ENCODE measurements at places on chromosomes 6 and 20.

- DNase-seq, result no peak
These were observed 27.9 kb upstream of the SPDEF start for GRCh38 chr6:34583861-34584604.

GRCh38 chr6:151847064-151847463 is 39.6 kb downstream of the ESR1 start:
- DNase-seq, result no peak

DNA sequence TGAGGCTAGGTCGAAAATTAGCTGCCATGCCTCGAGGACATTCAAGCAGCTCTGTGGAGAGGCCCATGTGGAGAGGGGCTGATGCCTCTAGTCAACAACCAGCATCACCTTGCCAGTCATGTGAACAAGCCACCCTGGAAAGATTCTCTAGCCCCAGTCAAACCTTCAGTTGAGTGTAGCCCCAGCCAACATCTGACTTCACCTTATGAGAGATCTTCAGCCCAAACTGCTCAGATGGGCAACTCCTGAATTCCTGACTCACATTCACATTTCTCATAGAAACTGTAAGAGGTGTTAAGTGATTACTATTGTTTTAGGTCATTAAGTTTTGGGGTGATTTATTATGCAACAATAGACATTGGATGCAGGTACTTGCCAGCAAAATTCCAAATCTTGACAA is 44.9 kb downstream of the GJA10 start:
- no peak for DNase-seq

- DNase-seq, result no peak
These were observed 1081.7 kb downstream of the KIF16B start for GRCh38 chr20:15491575-15491974.

DNA sequence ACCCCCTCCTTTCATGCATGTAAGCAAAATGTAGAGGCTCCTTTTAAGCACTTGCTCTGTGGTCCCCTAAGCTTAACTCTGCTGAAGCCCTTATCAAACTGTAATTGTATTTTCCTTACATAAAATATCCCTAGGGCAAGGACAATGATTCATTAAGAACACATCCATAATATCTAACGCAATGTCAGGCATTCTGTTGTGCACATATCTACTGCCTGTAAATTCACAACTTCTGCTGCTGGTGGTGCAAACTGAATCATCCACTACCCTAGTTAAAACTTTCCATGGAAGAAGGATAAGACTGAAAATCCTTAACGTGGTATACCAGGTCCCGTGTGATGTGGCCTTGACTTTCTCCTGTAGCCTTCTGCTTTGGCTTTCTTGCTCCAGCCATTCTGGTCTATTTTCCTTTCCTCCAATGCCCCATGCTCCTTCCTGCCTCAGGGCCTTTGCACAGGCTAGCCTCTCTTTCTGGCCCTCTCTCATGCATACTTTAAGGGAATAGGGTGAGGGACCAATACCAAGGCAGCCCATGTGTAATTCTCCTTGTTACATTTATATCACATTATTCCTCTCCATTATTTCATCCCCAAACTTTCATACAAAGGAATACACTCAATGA is 113.6 kb upstream of the ZFP64 start:
- no peak for DNase-seq

- no peak for DNase-seq
These were observed 278.1 kb upstream of the SYNCRIP start for GRCh38 chr6:85920782-85921181.

DNA sequence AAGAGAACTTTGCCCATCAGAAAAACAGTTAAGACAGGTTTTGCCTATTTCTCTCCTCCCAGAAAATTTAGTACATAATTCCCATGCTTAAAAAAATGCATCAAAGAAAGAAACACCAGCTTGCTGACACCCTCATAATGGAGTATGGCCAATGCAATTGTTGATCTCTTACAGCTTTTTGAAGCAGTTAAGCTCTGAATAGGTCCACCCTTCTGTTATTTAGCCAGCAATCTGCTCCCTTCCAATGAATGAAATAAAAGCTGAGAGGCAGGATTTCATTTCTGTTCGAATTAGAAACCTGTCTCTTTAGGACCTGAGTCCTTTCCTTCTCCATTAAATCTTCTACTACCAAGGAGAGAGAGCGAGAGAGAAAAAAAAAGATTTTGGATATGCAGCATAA is 288.7 kb downstream of the RNF144B start:
- no peak for DNase-seq

- no peak for DNase-seq
These were observed 45.8 kb downstream of the AGPAT4 start for GRCh38 chr6:161228096-161228495.

DNA sequence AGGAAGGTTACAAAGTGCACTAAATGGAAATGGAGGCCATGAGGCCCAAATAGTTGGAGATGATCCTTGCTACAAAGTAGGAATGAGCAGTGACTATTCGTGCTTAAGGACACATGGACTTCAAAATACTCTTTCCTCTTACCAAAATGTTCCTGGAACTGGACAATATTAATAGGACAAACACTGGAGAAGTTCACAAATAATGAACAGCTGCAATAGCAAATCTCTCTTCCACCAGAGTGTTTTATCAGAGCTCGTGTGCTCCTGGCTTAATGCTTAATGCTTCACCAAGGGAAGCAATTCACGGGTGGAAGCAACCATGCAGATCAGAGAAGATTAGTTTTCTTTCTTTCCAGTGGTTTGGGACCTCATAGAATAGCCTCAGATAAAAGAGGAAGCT is 435.4 kb downstream of the BCKDHB start:
- no peak for DNase-seq

- DNase-seq, result no peak
These were observed 638.0 kb downstream of the DHX35 start for GRCh38 chr20:39600156-39600555.

GRCh38 chr6:159045801-159046200 is 1.0 kb upstream of the TAGAP start:
- DNase-seq, result no peak

GRCh38 chr6:79635232-79635543 is 4.1 kb downstream of the SH3BGRL2 start:
- DNase-seq, result no peak

- no peak for DNase-seq
These were observed 84.2 kb upstream of the ARG1 start for GRCh38 chr6:131488780-131489179.

- DNase-seq, result no peak
These were observed 12.9 kb upstream of the SLC9A8 start for GRCh38 chr20:49799698-49800097.

DNA sequence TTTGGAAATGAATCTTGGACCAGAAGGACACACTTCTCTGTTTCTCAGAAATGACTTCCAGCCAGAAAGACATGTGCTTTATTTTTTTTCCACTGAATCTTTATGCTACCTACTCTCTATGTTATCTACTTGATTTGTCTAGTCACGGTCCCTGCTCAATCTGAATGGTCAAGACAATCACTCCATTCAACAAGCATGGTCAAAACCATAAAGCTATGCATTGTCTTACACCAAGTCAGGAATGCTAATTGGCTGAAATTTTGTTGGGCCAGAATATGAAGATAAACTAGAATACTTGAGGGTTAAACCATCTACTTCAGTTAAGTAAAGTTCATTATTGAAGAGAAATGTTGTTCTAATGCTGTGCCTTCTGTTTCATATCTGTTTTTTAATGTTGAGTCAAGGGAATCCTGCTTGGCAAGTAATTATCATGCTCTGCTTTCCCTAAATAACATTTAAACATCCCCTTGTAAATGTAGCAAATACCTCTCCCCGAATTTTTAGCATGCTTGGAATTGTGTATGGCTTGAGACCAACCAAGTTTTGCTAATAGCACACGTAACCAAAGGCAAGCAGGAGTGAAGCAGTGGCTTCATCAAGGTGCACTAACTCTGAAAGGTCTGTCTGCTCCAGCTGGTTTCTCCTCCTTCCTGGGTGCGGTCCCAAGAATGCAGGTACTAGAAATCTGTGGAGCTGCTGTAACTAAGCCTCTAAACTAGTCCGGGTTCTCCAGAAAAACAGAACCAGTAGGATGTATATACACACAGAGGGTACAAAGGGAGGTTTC is 190.3 kb upstream of the CDYL start:
- DNase-seq, result no peak

DNA sequence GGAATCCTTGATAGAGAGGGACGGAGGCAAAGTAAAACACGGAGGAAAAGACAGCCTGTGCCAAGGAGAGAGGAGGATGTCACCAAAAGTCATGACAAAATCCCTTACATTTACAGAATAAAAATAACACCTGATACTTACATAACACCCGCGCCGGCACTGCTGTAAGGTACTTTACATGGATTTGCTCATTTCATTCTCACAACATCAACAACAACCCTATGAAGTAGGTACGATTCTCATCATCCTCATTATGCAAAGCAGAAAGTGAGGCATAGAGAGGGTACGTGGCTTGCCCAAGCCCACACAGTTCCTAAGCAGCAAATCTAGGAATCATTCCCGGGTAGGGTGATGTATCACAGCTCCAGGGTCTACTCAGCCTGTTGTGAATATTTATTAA is 67.6 kb upstream of the NFATC2 start:
- no peak for DNase-seq

DNA sequence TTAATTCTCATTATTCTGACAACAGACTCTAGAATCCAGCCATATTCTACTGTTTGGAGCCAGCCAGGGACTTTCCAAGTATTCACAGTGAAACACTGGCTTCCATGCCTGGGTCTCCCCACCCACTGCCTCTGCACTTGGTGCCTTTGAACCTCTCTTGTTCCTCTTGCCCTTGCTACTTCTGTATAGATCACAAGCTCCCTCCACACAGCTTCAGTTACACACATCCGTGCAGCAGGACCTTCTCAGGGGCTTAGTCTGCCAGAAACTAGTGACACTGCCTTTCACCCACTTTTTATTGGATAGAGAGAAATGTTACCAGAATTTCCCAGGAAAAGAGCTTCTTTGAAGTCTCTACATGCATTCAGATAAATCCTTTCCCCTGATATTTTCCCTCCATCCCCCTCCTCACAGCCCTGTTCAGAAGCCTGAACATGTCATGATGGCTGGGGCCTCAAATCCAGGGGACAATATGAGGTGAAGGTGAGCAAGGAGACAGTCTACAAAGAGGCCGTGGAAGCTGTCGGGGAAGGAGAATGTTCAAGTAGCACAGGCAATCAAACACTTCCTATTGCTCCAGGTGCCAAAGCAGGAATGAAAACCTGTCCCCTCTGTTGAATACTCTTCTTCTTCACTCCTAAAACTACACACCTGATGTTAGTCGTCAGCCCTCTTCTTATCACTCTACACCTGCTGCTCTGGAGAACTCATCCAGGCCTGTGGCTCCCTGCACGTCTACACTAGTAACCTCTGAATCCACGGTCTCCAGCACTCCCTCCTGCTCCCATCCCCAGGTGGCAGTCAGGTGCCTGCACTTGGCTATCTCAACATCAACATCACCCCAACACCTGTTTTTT is 20.2 kb upstream of the HLA-DOA start:
- no peak for DNase-seq

GRCh38 chr20:45041464-45042337 is 59.2 kb downstream of the KCNS1 start:
- no peak for DNase-seq

DNA sequence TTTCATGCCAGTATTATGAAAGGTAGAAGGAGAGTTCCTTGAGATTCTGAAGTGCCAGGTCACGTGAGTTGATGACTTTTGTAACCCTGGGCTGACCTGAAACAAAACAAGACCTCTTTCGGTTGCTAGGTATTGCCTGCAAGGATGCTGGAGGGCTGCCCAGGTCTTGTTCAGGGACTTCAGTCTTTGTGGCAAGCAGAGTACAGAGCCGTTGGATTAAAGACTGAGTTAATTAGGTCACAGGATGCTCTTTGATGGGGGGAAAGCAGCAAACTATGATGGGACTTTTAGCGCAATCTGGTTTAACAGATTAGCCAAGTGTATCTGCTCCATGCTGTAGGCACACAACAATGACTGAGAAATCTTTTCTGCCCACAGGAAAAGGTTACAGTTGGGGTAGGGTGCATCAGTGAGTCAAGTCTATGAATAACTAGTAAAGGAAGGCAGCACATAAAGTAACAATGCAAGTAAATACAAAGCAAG is 12.8 kb upstream of the ELOVL5 start:
- DNase-seq, result peak; percentile 13

DNA sequence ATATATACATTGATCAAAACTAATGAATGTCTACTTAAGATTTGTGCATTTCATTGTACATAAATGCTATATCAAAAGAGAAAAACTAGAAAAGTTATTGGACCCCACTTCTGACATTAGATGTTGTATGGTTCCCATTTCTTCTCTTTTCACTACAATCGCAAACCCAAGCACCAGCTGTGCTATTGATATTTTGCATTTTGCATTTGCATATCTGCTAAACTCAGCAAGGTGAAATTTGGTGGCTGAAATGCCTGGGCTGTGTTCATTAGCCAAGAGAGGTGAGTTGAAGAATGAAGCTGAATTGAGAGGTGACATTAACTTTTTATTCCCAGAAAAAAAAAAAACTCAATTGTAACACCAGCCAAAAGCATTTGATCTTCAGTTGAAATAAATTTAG is 232.1 kb upstream of the TENT5A start:
- DNase-seq, result no peak

GRCh38 chr6:159654483-159655098 is 38.5 kb downstream of the SOD2 start:
- no peak for DNase-seq

- no peak for DNase-seq
These were observed 75.4 kb upstream of the INSM1 start for GRCh38 chr20:20292472-20292871.

DNA sequence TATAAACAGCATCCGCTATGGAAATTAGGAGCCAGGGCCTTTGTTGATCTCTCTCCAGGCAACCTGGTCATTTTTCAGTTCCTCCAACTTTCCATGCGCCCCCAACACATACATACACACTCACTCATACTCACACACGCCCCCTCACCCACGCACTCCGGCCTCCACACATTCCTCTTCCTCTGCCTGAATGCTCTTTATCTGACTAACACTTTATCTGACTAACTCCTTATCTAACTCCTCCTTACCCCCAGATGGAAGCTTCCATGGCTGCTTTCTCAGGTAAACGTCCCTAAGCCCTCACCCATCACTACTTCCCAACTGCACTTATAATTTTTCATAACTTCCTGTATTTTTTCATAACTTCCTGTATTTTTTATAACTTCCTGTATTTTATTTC is 17.4 kb downstream of the CASS4 start:
- DNase-seq, result no peak

GRCh38 chr6:160971171-160971570 is 20.4 kb upstream of the MAP3K4 start:
- DNase-seq, result no peak

DNA sequence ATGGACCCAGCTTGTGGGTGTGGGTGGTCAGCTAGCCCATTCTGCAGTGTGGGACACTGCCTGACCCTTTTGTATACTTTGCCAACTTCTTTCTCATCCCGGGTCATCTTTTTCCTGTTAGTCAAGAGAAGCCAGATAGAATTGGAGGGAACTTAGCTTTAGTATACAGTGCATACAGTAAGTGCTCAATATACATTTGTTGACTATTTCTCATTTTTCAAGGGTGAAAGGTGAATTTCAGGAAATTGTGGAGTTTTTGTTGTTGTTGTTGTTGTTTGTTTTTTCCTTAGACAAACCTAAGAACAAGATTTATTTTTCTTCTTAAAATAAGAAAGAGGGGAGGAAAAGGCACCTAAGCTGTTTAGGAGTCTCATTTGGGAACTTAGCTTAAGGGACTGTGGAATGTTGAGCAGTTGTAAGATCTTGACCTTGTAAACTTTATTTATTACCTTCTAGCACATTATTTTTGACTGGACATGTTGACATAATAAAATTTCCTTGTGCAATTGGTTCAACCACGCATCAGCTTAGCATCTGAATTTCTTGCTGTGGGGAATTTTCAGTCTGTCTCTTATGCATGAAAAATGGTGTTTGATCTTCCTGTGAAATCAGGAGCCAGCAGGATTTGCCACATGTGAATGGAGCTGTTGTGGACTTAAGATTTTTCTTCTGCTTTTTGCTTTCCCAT is 113.6 kb downstream of the ARID1B start:
- no peak for DNase-seq

- no peak for DNase-seq
These were observed 8.4 kb downstream of the AMD1 start for GRCh38 chr6:110882824-110883554.

Measured in stimulated activated CD4-positive, alpha-beta T cell treated with anti-CD3 and anti-CD28 coated beads, Interleukin-4, amount 100 ng/mL, for 48 hours (primary cell).